ENCODE measurements at places on chromosomes 3 and 15. TPM values are rescaled to one million over a fixed set of nuclear protein-coding genes. Genes with fewer than 3 reads are reported as not detected.

Gene GNAT1
- not detected for polyA plus RNA-seq

Gene CRYGS
- polyA plus RNA-seq: 2.7 TPM

Gene GOLGA6D
- not detected for polyA plus RNA-seq

Gene GOLGA6L4
- polyA plus RNA-seq: 2.2 TPM

Gene ESYT3
- polyA plus RNA-seq: 0.42 TPM

DNA sequence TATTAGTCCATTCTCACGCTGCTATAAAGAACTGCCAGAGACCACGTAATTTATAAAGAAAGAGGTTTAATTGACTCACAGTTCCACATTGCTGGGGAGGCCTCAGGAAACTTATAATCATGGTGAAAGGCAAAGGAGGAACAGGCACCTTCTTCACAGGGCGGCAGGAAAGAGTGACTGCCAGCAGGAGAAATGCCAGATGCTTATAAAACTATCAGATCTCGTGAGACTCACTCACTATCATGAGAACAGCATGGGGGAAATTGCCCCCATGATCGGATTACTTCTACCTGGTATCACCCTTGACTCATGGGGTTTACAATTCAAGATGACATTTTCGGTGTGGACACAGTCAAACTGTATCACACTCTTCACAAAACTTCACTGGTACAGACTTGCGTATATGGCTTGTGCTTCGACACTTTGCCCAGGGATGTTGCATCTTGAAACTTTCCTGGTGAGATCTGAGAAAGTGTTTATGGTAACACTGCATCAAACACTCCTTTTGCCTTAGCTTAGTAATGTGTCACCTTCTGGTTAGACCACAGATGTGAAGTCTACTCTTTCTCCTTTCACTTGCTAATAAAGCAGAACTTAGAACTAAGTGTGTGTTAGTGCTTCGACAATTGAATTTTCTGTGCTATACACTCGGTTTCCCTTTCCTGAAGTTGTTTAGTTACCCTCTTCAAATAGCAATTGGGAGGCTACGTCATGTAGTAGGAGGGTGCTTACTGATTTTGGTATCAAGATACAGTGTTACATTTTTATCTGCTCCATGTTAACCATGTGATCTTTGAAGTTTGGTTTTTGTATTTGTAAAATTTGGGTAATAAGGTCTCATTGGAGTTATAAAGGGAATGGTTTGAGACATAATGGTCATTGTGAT is 185.7 kb downstream of the LPP start:
- DNase-seq: no peak

DNA sequence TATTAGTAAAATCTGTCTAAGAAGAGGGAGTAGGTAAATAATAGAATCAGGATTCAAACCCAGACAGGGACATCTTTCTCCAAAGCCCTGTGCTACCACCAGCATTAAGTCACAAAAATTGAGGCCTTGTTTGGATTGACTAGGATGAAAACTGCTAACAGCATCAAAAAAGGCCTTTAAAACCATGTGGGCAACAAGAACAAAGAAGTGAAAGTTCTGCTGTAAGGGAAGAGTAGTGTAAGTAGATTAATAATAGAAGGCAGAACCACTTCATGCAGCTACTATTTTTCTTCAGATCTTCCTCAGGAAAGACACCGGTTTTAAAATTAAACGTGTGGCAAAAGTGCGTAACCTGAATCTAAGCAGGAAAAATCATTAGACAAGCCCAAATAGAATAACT is 15.3 kb upstream of the KBTBD12 start:
- DNase-seq: no peak

DNA sequence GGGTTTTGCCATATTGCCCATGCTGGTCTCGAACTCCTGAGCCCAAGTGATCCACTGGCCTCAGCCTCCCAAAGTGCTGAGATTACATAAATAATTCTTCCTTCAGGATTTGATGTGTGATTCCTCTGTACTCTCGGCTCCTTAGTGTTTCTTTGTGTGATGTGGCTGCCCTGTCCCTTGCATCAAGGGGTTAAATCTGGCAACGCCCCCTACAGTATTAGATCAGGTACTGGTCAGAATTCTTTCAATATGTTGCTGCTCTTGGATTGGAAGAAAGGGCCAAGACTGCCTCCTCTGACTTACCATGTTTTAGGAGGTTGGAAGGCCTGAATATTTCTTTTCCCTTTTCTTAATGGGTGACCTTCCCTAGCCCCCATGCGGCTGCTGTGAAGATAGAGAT is 390.6 kb upstream of the WNT5A start:
- no peak for DNase-seq

DNA sequence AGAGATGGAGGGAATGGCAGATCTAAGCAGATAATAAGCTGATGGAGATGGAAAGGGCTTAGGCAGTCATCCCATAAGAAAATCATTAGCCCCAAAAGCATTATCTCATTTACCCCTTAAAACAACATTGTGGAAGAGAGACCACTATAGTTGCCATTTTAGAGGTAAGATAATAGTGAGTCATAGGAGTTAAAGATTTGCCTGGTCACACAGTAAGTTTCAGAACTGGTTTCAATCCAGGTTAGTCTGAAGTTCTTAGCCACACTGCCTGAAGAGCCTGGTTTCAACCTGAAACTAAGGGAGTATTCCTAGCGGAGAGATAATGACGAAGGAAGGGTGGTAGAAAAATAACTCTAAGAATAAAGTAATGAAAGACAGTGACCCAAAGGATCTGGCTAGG is 13.0 kb upstream of the UBR1 start:
- no peak for DNase-seq

DNA sequence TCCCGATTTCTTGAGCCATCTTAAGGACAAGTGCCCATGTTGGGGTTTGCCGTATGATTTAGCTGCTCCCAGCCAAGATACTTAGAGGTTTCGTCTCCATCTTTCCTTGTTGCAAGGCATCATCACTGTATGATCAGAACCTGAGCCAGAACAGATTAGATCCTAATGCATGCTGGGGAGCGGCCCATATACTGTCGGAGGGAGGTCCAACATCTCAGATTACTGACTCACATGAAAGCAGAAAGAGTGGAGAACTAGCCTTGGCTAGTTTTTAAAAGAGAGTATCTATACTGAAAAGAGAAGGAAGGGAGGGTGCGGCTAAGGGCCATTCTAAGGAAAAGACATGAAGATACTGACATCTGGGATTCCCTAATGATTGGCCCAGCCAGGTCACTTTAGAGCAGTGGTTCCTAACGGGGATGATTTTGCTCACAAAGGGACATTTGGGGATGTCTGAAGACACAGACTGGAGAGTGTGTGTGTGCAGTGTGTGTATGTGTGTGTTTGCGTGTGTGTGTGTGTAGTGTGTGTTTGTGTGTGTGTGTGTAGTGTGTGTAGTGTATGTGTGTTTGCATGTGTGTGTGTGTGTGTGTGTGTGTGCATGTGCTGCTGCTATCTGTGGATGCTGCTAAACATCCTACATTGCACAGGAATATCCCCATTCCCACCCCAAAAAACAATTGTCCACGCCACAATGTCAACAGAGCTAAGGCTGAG is 12.3 kb upstream of the LYSMD4 start:
- DNase-seq: no peak

GRCh38 chr15:73954188-73955145 is 28.2 kb downstream of the LOXL1 start:
- no peak for DNase-seq

GRCh38 chr3:106034313-106034712 is 165.5 kb upstream of the CBLB start:
- no peak for DNase-seq

- no peak for DNase-seq
Observed at GRCh38 chr15:98804057-98804380, 155.7 kb downstream of the IGF1R start.

DNA sequence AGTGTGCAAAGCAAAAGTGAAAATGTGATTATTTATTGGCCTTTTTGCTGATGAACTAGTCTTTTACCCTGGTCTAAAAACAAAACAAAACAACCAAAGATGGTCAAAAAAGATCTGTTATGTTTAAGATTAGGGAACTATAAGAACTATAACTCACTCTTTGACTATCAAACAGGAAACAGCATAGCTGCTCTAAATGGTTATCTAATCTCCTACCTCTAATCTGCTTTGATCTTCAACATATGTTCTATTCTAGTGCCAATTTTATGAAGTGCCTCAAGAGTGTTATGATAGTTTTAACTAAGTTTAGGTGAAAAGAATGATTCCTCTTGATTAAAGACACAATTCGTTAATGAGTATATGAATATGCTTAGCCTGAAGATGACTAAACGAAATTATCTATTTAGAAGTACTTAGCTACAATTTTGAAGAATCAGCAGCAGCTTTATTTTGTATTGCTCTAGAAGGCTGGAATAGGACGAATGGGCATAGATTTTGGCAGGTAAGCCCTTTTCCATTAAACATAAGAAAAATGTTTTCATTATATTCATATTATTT is 46.0 kb downstream of the SETD2 start:
- no peak for DNase-seq

DNA sequence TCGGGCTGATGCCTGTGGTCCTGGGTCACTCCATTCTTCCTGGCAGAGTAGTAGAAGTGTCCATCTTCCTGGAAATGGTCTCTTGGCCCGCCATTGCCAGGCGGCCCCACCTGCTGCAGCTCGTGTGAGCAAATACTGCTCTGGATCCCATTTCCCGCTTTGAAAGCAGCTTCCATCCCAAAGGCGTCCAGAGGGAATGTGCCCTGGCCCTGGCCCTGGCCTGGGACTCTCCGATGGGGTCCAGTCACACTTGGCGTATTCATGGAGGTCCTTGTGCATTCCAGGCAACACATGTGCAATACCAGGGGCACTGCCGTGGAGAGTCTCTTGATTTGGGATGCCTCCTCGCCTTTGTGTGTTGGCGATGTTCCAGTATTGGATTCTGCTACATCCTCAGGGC is 111.1 kb downstream of the SNRPN start:
- peak; percentile 8 for DNase-seq

DNA sequence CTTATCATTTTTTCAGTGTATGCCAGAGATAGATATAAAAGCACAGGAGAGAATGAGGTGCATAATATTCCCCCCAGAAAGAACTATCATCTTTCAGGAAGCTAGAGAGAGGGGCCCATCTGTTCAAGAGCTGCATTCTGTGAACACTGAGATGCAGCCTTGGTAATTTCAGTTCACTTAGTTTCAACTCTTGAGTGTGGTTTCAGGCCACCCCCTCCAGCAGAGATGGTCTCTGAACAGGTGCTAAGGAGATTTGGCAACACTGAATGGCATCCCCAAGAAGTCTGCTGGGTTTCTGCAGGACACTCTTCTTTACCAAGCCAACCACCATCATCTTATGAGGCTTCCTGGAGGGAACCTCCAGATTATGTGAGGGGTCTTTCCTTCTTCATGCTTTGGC is 30.4 kb upstream of the LIMD1 start:
- no peak for DNase-seq

DNA sequence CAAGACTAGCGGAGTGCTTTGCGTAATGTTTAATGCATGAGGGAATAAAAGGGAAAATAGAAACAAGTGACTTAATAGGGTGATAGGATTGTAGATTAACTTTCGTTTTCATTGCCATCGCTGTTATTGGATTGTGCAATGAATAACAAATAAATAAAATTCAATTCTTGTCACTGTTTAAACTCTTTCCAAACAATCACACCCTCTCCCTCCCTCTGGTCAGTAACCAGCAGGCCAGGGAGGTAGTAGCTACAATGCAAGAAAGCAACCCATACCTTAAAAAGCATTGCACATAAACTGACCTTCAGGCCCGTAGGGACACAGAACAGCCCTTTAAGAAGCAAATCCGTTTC is 705 bp upstream of the TFRC start:
- no peak for DNase-seq

- DNase-seq: no peak
Observed at GRCh38 chr15:66912441-66912840, 153.0 kb upstream of the SMAD3 start.

DNA sequence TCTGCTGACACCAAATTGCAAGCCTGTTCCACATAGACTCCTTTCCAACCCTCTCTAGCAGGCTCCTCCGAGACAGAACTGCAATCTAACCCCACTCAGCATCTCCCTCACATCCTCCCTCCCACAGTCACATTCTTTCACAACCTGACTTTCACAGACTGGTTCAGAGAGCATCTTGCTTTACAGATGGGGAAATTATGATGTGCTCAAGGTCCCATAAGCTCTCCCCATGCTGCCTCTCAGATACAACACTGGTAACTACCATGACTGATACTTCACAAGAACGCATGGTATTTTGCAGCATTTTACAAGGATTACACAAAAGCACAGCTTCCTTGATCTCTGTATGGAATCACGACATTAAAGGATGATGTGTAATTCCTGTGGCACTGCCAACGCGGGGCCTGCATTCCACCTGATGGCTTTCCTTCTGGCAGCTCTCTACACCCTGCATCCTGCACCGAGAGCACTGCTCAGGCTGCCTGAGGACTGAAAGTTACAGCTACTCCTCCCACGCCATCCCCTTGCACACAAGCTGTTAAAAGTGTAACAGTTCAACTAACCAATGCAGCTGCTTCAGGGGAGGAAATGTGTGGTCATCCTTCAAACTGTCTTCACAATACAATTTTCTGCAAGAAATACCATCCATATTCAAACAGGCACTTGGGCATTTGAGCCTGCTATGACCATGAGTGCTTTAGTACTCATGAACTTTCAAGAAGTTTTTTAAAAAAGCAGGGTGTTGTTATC is 27.6 kb downstream of the TBC1D2B start:
- DNase-seq: no peak

DNA sequence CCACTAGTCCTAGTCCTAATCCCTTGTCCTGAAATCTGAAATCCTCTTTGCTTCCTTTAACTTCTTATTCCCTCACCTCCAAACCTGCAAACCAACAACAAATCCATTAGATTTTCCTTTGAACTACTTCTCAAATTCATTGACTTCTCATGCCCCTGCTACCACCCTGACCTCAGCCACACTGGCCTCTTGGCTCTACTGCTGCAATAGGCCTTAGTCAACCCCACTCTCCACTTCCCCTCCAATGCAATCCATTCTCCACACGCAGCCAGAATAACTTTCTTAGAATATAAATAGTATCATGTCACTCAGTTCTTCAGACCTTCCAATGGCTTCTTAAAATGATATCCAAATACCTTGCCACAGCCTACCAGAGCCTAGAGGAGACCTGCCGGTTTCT is 131.1 kb upstream of the GADL1 start:
- DNase-seq: no peak

GRCh38 chr3:15630646-15631350 is 29.3 kb downstream of the BTD start:
- no peak for DNase-seq

GRCh38 chr15:57272771-57273357 is 103.4 kb upstream of the CGNL1 start:
- no peak for DNase-seq

- DNase-seq: no peak
Observed at GRCh38 chr3:36172699-36173098, 207.6 kb upstream of the STAC start.

GRCh38 chr3:37956723-37957538 is 33.7 kb upstream of the VILL start:
- DNase-seq: no peak

DNA sequence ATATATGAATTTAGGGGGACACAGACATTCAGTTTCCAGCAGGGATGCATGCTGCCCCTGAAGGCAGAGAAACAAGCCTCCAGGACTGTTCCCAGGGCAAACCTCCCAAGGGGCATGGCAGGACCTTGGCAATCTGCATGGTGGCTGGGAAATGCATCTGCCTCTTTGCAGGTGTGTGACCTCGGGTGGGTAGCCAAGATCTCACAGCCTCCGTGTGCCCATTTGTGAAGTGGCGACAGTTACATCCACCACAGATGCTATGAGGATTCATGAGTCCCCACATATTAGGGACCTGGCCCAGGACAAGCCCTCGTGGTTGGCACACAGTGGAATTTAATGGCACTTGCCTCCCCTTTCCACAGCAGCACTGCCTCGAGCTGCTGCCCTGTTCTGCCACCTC is 29.9 kb downstream of the SLC28A1 start:
- DNase-seq: no peak

GRCh38 chr3:185711255-185711870 is 113.5 kb downstream of the IGF2BP2 start:
- DNase-seq: no peak

All from heart left ventricle (tissue), 16 donors.